Activated T-helper 9 cell treated with anti-CD3 and anti-CD28 coated beads, Interleukin-2, amount 50 U/mL, for 16 hours (primary cell): ENCODE measurements at places on chromosomes 7 and 10.

- DNase-seq: no peak
Measured at GRCh38 chr10:7475939-7476338, 65.1 kb upstream of the SFMBT2 start.

- no peak for DNase-seq
Measured at GRCh38 chr7:1228545-1229201, 4.0 kb upstream of the UNCX start.

GRCh38 chr10:18094793-18095192, 45.4 kb upstream of the CACNB2 start:
- no peak for DNase-seq

GRCh38 chr7:80681272-80681885, 42.9 kb downstream of the CD36 start:
- DNase-seq: no peak

DNA sequence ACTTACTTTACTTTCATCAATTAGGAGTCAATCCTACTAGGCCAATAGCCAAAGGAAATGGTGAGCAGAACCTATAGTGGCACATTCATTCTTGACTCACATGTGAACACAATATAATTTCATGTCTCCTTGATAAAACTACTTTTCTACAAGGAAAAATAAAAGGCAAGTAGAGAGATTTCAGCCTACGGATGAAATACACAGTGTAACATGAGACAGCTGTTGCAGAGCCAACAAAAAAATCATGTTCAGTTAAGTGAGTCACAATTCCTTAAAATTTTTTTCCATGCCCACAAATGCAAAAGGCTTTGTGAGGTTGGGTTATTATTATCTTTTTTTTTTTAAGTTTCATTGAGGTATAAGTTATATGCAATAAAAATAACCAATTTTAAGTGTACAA, 54.8 kb downstream of the GPR141 start:
- DNase-seq: no peak

DNA sequence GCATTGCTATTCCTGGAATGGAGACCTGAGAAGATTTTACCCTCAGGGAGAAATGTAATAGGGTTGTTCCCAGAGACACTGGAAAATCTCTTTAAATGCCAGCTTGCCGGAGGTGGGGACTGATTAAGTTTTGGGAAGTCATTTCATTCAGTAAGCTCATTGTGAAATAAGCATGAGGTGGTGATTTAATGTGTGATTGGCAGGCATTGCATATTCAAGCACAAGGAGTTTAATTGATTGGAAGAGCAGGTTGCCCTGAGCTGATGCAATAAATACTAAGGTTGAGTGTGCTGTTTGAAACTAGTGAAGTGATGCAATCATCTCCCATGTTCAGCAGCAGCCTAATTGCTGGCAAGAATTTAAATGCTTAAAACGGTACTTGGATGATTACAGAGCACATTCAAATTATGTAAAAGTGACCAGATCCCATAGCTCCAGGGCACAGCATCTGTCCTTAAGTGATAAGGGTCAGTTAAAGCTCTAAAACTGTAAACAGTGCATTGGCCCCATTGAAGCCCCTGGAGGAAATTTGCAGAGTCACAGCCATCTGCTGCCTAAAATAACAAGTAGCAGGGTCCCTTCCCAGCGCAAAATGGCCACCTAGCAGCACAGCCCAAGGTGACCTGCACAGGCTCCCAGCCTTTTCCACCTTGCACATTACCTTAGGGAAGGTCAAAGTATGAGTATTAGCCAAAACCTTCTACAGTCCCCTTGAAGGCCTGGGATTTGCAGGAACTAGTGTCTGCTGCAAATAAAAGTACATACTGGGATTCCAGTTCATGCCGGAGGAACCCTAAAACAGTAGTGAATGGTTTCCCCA, 92.1 kb downstream of the CCDC71L start:
- no peak for DNase-seq

DNA sequence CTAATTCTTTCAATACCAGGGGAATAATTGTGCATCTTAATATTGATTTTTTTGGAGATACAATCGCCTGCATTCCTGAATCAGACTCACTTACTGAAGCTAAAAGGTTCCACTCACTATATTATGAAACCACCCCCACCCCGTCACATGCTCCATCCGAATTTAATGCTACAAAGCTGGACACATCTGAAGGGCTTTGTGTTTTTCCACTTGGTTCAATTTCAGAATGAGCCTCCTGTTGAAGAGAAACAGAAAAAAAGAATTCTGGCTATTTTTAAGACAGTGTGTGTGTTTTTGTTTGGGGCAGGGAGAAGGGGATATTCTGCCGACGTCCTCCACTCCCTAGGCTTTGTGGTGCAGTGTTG, 165.5 kb upstream of the TBX20 start:
- DNase-seq: no peak
